Thymus (tissue), 14 donors: ENCODE measurements at places on chromosomes 4 and X. TPM values are rescaled to one million over a fixed set of nuclear protein-coding genes. Genes with fewer than 3 reads are reported as not detected.

DNA sequence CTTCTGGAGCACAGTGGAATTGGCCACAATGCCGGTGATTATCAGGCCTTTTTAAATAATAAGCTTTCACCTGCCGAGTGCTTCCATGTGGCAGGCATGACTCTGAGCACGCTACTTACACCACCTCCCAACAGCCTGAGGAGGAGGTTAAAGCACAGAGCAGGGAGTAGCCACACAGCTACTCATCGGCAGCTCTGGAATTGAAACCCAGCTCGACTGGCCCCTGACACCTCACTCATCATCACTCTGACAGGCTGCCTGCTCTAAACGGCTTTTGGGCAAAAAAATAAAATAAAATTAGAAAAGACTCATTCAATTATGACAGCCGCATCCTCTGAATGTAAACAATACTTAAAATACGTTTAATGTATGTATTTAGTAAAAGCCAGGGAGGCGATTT lies 326.4 kb upstream of the NOCT start:
- no peak overlapping the region for H3K27ac ChIP-seq
- DNase-seq, result no peak
- no peaks in the 10 kb centered on the region for H3K4me1 ChIP-seq
- no peaks in the 10 kb centered on the region for H3K36me3 ChIP-seq
- no peak overlapping the region for H3K4me3 ChIP-seq

- H3K4me1 ChIP-seq, result no peaks in the 10 kb centered on the region
- H3K4me3 ChIP-seq, result no peak overlapping the region
- H3K27me3 ChIP-seq, result no peaks in the 10 kb centered on the region
- no peaks in the 10 kb centered on the region for H3K36me3 ChIP-seq
- H3K27ac ChIP-seq, result no peak overlapping the region
These were observed 117.8 kb upstream of the EDA2R start for GRCh38 chrX:66756717-66757116.

SPANXD gene
- not detected for total RNA-seq

PRDM8 gene
- total RNA-seq, result 1.3 TPM
